ENCODE measurements at places on chromosomes 7 and 10. TPM values are rescaled to one million over a fixed set of nuclear protein-coding genes. Genes with fewer than 3 reads are reported as not detected.

DNA sequence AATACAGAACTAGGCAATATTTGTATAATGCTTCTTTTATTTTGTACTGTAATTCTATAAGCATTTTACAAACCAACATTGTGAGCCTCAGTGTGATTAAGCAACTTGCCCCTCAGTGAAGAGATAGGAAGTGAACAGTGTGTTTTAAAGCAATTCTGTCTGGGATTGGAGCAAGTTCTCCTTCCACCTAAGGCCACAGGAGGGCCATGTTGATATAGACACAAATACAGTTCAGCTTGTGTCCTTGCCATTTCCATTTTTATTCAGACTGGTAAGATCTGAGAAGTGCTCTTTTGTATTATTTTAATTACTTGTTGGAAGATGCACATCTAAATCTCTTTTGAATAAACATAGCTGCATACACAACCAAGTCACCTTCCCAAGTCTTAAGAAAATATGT, 416.3 kb upstream of the COBL start:
- H3K27me3 ChIP-seq = no peaks in the 10 kb centered on the region
- no peaks in the 10 kb centered on the region for H3K4me1 ChIP-seq
- no peaks in the 10 kb centered on the region for H3K36me3 ChIP-seq
- no peak for DNase-seq
- no peak overlapping the region for H3K27ac ChIP-seq
- no peak overlapping the region for H3K4me3 ChIP-seq

- H3K4me3 ChIP-seq = no peak overlapping the region
- no peak for DNase-seq
- H3K36me3 ChIP-seq = no peaks in the 10 kb centered on the region
- no peaks in the 10 kb centered on the region for H3K4me1 ChIP-seq
These were observed 276.4 kb downstream of the ETV1 start for GRCh38 chr7:13713092-13713491.

Gene TUBB8
- total RNA-seq = not detected

DNA sequence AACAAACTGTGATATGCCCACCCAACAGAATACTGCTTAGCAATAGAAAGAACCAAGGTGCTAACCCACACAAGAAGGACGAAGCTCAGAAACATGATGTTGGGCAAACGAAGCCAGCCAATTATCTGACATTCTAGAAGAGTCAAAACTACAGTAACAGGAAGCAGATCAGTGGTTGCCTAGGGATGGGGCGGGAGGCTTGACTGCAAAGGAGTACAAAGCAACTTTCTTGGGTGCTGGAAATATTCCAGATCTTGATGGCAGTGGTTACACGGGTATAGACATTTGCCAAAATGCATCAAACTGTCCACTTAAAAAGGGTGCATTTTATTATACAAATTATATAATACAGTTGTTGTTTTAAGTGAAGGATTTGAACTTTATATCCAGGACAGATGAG, 41.1 kb upstream of the RET start:
- no peak overlapping the region for H3K4me3 ChIP-seq
- H3K36me3 ChIP-seq = no peaks in the 10 kb centered on the region
- no peaks in the 10 kb centered on the region for H3K27me3 ChIP-seq
- no peaks in the 10 kb centered on the region for H3K4me1 ChIP-seq

DNA sequence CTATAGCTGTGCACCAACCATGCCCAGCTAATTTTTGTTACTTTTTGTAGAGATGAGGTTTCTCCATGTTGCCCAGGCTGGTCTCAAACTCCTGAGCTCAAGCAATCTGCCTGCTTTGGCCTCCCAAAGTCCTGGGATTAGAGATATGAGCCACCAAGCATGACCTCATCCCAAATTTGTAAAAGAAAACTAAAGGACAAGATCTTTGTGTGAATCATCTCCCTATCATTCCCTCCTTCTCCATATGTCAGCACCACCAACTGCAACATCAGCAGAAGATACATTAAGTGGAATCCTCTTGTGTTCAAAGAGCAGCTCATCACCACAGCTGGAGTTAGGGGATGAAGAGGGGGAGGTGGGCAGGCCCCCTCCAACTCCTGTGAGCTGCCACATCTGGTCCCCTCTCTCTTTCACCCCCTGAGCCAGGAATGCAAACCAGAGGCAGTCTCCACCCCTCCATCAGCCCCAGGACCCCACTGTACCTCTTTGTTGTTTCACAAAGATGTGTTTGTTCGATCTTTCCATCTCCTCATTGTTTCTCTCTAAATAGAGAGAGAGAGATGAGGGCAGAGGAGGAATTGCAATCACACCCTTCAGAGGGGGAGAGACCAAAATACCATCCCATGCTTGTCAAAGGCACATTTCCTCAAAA, 47.3 kb upstream of the PIP4K2A start:
- DNase-seq = no peak
- no peaks in the 10 kb centered on the region for H3K36me3 ChIP-seq
- H3K4me3 ChIP-seq = no peak overlapping the region

Gene CADPS2
- total RNA-seq = not detected

- peaks cover 3% of the 10 kb centered on the region for H3K36me3 ChIP-seq
- H3K27ac ChIP-seq = peak overlapping the region; percentile 95
- H3K4me3 ChIP-seq = peak overlapping the region; percentile 77
- H3K4me1 ChIP-seq = peaks cover 78% of the 10 kb centered on the region
- peak; percentile 73 for DNase-seq
These were observed 18.7 kb upstream of the DDIT4 start for GRCh38 chr10:72254813-72255568.

DNA sequence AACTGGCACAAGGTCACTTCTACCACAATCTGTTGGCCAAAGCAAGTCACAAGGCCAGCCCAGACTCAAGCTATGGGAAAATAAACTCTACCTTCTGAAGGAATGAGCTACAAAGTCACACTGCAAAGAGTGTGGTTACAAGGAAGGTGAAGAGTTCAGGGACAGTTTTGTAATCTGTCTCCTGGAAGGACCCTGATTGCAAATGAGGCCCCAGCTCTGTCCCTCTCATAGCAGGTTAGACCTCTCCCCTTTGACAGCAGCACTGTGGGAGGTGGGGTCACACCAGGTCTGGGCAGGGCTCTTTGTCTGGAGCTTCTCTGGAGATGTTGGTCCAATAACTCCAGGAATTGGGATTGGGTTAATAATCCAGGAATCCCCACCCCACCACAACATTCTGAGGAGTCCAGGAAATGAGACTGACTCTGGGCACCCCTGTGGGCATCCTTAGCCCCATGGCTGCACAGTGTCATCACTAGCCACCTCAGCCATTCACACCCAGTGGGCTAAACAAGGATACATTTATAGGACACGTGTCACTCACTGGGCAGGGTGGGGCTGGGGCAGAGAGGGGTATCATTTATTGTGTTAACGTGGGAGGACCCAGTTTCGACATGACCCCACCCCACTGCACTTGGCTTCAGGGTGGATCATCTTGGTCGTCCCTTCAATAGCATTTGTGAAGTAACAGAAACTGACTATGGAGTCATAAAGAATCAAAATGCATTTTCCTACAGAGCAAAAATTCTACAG, 23.7 kb upstream of the C10orf105 start:
- no peak for DNase-seq
- H3K36me3 ChIP-seq = peaks cover 45% of the 10 kb centered on the region
- H3K4me3 ChIP-seq = peak overlapping the region; percentile 49
- peak overlapping the region; percentile 88 for H3K27ac ChIP-seq
- peaks cover 100% of the 10 kb centered on the region for H3K4me1 ChIP-seq

DNA sequence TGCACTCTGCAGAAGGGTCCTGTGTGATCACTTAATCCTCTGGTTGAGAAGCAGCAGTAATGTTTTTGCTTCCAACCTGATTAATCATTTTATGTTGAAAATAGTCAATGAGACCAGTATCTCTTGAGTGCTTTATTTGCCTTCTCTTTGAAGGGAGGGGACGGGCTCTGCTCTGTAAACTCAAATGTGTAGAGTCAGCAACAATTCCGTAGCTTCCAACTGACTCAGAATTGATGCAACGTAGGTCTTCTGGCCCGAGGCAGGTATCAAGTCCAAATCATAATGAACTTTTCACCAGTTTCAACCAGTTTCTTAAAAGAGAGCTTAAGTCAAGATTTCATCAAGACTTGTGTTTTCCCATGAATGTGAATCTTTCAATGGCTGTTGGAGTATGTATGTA, 26.3 kb downstream of the GUSB start:
- H3K36me3 ChIP-seq = peaks cover 40% of the 10 kb centered on the region
- no peak overlapping the region for H3K4me3 ChIP-seq
- DNase-seq = no peak
- H3K4me1 ChIP-seq = no peaks in the 10 kb centered on the region
- no peak overlapping the region for H3K27ac ChIP-seq
- no peaks in the 10 kb centered on the region for H3K27me3 ChIP-seq

GRCh38 chr7:53604201-53604600, 568.8 kb downstream of the POM121L12 start:
- H3K36me3 ChIP-seq = no peaks in the 10 kb centered on the region
- no peak overlapping the region for H3K4me3 ChIP-seq
- H3K27me3 ChIP-seq = no peaks in the 10 kb centered on the region
- H3K4me1 ChIP-seq = no peaks in the 10 kb centered on the region

GRCh38 chr7:51158742-51159445, 157.7 kb downstream of the COBL start:
- DNase-seq = no peak
- H3K4me3 ChIP-seq = no peak overlapping the region
- peaks cover 17% of the 10 kb centered on the region for H3K27me3 ChIP-seq
- H3K27ac ChIP-seq = no peak overlapping the region

GRCh38 chr10:113683300-113683699, 3.6 kb downstream of the CASP7 start:
- H3K27me3 ChIP-seq = no peaks in the 10 kb centered on the region
- peaks cover 57% of the 10 kb centered on the region for H3K36me3 ChIP-seq
- H3K27ac ChIP-seq = no peak overlapping the region
- DNase-seq = no peak
- H3K4me1 ChIP-seq = peaks cover 44% of the 10 kb centered on the region
- no peak overlapping the region for H3K4me3 ChIP-seq

Gene KLLN
- 0.94 TPM for total RNA-seq

- DNase-seq = no peak
- no peak overlapping the region for H3K27ac ChIP-seq
- H3K36me3 ChIP-seq = peaks cover 28% of the 10 kb centered on the region
- peaks cover 8% of the 10 kb centered on the region for H3K4me1 ChIP-seq
- H3K27me3 ChIP-seq = no peaks in the 10 kb centered on the region
These were observed 58.0 kb downstream of the IPMK start for GRCh38 chr10:58209669-58210068.

DNA sequence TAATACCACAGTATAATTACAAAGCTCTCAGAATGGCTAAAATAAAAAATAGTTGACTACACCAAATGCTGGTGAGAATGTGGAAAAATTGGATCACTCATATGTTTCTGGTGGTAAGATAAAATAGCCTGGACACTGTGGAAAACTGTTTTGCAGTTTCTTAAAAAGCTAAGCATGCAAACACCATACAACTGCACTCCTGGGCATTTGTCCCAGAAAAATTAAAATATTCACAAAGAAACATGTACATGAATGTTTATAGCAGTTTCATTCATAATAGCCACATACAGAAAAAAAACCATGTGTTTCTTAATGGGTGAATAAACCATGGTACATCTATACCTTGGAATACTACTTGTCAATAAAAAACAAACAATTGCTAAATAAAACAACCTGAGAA, 172.9 kb downstream of the AHR start:
- no peaks in the 10 kb centered on the region for H3K36me3 ChIP-seq
- no peak overlapping the region for H3K4me3 ChIP-seq
- H3K4me1 ChIP-seq = peaks cover 3% of the 10 kb centered on the region
- peaks cover 9% of the 10 kb centered on the region for H3K27me3 ChIP-seq
- H3K27ac ChIP-seq = no peak overlapping the region

- H3K27me3 ChIP-seq = peaks cover 22% of the 10 kb centered on the region
- no peak for DNase-seq
- H3K4me3 ChIP-seq = no peak overlapping the region
- no peaks in the 10 kb centered on the region for H3K36me3 ChIP-seq
These were observed 118.0 kb downstream of the BUB3 start for GRCh38 chr10:123272171-123272570.

GRCh38 chr7:107100824-107101223, 56.3 kb downstream of the PRKAR2B start:
- peaks cover 7% of the 10 kb centered on the region for H3K4me1 ChIP-seq
- peaks cover 3% of the 10 kb centered on the region for H3K36me3 ChIP-seq
- H3K27me3 ChIP-seq = peaks cover 8% of the 10 kb centered on the region
- DNase-seq = no peak
- no peak overlapping the region for H3K4me3 ChIP-seq

DNA sequence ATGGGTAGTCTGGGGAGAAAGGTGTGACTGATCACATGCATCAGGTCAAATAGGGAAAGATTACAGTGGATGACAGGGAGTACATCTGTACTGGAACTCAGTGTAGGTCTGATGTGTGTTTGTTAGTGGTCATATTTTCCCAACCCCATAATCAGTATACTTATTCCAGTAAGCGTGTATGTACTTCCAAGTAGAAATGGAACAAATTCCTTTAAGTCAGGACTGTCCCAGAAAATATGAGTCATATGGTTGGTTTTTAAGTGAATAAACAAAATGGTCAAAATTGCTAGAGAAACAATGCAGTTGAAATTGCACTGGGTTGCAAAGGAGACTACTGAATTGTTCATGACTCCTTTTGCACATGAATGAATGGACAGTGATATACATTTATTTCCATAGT, 118.8 kb upstream of the MYO3A start:
- no peak for DNase-seq
- H3K4me1 ChIP-seq = no peaks in the 10 kb centered on the region
- no peak overlapping the region for H3K27ac ChIP-seq
- no peaks in the 10 kb centered on the region for H3K36me3 ChIP-seq
- no peaks in the 10 kb centered on the region for H3K27me3 ChIP-seq

Measured in activated CD8-positive, alpha-beta T cell treated with anti-CD3 and anti-CD28 coated beads, Interleukin-2, amount 10 ng/mL, durations not matched to agents 7 days and 5 days (primary cell).